WTC11 (cell line): ENCODE measurements at places on chromosomes 4 and X.

DNA sequence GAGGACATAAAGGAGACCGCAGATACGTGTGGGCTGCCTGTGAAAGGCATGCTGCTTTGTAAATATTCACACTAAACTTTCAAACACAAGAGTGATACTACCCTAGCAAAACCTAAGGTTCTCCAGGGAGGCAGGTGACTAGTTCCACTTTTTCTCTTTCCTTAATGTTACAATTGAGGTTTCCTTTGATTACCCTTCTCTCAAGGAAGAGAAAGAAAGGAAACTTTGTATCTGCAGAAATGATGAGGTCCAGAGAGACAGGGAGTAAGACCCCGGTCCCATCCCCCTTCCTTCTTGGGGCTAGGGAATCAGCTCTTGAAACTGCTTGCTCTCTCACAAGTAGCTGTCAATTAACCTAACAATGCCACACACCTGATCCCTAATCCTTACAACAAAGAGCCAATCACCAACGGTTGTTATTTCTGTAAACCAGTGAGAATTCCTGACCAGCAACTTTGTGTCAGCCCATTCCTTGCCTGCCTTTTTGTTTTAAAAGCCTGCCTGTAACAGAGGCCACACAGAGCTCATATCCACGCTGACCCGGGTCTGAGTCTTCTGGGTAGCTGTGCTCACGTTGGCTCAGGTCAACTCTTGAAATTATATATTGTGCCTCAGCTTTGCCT is 754.8 kb upstream of the FRG1 start:
- DNase-seq = peak; percentile 42

GRCh38 chr4:176538217-176538925 is 218.6 kb downstream of the SPCS3 start:
- DNase-seq = no peak

GRCh38 chr4:168882650-168883233 is 127.3 kb downstream of the CBR4 start:
- no peak for DNase-seq

DNA sequence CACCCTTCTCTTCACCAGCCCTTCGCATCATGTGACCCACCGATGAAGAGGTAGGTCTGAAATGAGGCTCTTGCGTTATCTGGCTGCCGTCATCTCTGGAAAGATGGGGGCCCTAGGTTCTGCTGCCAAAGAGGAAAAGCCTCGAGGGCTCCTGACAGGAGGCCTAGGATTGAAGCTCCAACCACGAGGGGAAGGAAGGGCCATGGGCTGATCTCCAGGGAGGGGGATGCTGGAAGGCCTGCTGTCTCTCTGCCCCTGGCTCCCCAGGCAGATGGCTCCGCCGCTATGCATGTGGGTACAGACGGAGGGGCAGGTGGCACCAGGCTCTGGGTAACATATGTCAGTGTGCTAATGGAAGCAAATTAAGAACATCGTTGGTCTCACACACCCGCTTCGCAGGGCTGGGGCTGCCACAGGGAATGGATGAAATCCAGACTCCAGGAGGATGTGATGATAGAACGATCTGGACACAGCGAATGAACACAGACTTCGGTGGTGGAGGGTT is 44.9 kb downstream of the AFAP1 start:
- DNase-seq = no peak

GRCh38 chr4:148962539-148963290 is 520.5 kb upstream of the NR3C2 start:
- no peak for DNase-seq

GRCh38 chrX:152946681-152947080 is 47.2 kb downstream of the PNMA5 start:
- no peak for DNase-seq

GRCh38 chrX:108020631-108021030 is 24.2 kb upstream of the VSIG1 start:
- DNase-seq = no peak

DNA sequence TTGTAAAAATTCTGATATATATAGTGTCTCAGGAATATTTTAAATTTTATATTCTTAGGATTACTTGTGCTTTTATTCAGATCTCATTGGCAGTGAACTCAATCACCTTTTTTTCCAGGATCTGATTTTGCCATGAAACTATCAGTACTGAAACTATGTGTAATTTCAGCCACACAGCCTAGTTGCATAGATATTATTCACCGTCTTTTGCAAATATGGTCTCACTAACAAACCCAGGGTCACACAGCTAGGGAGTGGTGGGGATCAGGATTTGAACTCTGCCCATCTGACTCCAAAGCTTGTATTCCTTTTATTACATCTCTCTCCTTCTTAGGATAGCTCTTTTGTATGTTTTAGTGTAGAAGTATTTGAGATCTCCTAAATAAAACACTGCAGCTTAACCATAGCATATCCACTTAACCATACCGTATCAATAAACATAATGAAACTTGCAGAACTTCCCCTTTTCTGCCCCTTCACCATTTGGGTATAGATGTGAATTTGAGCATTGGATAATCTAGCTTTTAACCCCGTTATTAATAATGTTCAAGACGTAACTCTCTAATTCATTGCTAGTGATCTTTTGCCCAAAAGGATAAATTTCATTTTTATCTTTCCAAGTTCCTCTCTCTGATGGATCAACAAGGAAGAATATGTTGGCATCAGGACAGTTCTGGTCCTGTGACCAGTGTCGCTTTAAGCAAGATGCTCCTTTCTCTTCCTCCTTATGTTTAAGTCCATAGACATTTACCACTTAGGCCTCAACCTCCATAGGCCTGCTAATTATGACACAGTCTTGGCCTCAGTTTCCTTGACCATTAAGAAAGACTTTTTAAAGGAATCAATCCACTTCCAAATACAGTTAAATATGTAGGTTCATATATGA is 74.6 kb downstream of the RAPGEF2 start:
- no peak for DNase-seq

- peak; percentile 11 for DNase-seq
Measured at GRCh38 chr4:121648516-121648915, 48.3 kb downstream of the ANXA5 start.

DNA sequence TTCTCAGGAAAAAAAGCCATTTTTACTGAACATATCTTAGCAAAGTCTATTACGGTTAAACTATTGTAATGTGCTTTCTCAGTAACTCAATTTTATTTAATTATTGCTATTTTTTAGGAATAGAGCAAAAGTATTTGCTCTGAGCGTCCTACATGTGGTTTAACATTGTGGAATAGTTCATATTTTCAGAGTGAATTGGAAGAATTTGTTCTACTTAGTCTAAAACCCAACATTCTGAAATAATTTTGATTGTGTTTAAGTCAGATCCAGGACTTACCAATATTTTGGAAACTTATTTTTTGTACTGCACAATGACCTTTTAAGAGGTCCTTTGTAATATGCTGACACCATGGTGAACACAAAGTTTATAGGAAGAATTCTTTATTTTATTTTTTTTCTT is 27.2 kb downstream of the CXCL1 start:
- DNase-seq = no peak

DNA sequence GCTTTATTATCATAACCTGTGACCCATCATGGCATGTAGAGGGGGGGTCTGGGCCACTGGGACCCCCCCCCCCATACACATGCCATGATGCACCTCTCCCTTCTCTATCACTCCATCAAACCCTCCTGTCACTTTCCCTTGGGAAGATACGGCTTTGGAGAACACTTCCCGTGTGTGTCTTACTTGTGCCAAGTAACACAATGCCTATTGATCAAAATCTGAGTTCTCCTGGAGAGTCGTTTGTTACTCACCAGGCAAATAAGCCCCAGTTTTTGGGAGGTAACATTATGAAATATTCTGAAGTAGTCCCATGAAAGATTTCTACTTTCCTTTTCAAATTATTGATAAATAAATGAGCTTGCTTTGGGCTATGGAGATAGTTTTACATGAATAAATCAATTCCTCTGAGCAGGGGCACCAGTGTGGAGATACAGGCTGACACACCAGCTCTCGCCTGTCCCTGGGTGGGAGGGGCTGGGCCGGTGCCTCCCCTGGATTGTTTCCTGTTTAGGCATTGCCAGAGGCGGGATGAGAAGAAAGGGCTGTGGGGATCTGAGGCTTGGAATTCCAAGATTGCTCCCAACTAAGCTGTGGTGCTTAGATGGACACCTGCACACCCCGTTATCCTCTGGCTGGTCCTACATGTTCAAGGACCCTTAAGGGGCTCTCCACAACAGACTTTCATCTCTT is 63.2 kb upstream of the WWC2 start:
- DNase-seq = no peak

DNA sequence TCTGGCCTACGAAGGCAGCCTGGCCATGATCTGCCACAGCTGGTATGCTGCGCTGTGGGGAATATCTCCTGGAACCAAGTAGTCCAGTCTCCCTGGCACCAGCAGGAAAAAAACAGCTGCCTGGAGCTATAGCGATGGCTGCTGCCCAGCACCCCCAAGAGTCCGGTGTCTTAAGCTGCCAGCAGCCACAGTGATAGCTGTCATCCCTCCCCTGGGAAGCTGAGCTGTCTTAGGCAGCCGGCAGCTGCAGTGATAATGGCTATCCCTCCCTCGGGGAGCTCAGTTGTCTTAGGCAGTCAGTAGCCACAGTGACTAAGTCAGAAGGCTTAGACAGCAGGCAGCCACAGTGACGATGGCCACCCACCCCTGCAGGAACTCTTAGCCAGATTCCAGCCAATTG is 205.1 kb downstream of the STPG2 start:
- no peak for DNase-seq

DNA sequence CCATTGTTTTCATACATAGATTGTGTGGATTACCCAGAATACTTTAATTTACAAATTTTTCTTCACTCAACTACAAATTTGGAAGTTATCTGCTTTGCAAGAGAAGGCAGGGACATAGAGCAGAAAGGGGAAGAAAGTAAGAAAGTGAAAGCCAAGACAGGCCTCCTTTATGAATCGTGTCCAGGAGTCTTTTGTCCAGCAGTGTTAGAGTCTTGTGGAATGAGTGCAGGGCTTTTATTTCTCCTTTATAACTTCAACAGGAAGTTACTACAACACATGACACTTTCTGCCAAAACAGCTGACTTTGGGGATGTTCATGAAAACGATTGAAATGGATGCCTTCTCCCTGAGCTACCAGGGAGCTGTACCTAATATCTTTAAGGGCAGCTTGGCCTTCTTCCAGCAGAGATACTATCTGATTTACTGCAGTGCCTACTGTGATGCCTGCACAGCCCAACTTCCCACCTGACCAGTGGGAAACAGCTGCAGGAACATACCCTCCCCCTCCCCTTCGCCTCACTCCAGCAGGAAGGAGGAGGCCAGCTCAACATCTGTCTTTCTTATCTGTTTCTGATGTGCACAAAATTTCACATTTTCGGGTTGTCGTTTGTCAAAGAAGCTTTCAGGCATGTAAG is 557.7 kb upstream of the SLIT2 start:
- no peak for DNase-seq

- DNase-seq = no peak
Measured at GRCh38 chr4:183691006-183691405, 31.9 kb downstream of the TRAPPC11 start.

- no peak for DNase-seq
Measured at GRCh38 chrX:1493412-1493811, 40.7 kb upstream of the ASMTL start.

- no peak for DNase-seq
Measured at GRCh38 chr4:122710434-122711308, 21.8 kb upstream of the BBS12 start.

DNA sequence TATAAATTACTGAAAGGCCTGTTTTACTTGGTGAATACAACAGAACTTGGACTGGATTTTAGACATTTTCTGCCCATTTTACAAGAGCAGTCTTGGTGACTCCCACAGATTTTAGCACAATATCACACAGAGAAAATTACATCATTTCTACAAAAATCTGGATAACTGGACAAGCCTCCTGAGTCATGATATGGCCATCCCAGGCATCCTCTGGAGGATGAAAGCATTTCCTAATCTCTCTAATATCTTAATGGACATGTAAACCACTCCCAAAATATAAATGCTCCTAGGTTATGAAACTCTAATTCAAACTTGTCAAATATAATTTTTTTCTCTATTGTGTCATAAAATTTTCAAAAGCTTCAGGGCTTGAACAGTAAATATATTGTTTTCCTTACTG is 1170.8 kb upstream of the PCDH7 start:
- no peak for DNase-seq

DNA sequence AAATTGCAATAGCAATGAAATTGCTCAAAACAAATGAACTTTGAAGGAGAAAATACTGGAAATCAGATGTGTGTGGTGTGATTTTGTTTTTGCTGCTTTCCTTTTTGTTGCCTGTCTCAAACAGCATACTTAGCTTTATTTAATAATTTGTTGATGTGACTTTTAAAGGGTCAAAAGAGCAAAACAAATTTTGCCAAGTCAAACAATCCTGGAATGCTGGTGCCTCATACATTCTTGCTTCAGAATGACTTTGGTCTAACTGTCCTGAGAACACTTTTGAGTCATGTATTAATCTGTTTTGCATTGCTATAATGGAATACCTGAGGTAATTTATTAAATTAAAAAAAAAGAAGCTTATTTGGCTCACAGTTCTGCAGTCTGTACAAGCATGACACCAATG is 3.4 kb downstream of the PF4V1 start:
- no peak for DNase-seq

DNA sequence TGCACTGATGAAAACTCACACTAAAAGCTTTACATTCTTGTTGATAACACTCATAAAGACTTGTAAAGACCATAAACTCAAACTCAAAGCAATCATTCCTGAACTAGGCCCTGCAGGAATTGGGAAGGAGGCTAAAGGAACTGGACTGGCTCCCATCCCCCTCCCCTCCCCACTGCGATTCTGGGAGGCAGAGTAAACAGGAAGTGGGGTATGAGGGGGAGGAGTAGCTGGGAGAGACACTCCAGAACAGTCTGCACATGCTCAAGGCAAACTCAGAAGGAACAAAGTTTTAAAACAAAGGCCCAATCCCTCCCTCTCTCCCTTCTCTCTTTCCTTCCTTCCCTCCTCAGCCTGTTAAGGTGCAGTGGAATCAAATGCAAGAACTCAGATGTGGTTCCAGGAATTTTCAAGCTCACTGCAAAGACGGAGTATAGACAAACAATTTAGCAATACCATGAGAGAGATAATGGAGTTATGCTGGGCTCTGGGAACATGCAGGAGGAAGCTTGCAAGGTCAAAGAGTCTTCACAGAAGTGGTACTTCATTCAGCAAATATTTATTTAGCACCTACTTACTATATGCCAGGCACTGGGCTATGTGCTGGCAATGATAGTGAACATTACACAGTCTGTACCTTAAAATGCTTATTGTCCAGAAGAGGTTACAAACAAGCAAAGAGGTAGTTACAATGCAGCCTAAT is 15.9 kb downstream of the MID1IP1 start:
- DNase-seq = peak; percentile 21

- no peak for DNase-seq
Measured at GRCh38 chrX:140431521-140431920, 73.3 kb downstream of the SOX3 start.

DNA sequence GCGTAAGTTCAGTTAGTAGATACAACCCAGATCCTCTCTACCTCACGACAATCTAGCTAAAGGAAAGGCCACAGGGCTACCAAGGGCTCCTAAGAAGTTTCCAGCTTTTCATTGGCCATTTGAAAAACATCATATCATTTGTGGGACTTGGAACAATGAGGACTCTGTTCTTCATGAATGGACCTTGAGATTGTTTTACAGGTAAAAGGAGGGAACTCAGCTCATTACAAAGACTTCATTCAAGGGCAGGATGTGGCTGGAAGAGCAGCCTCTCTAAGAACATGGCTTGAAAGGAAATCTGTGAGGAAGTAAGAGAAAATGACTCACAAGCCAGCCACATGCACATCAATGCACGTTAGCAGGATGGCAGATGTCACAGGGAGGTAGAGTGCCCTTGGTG is 105.9 kb upstream of the SLC7A11 start:
- no peak for DNase-seq
